Hematopoietic multipotent progenitor cell treated with erythropoietin and hydrocortisone succinate and interleukin-3 and kit ligand, for 17 days (in vitro differentiated cells): ENCODE measurements at places on chromosomes 1 and 21.

- peak; percentile 41 for DNase-seq
These were observed 1.7 kb downstream of the RLF start for GRCh38 chr1:40162753-40163441.

DNA sequence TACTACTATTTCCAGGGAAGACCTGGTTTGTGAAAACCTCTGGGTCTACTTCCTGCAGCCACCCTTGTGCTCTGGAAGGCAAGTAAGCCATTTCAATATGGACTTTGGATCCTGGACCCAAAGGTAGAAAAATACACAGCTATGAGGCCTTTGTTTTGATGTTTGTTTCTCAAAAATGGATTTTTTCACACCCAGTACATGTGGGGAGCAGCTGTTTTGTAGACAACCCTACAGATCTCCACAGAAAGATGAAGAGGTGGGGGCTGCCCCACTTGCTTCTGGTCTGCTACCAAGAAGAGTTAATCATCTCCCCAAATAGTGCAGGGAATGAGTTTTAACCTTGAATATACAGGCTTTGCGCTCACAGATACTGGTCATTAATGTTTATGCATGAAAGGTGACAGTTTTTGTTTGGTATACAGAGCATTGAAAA is 29.2 kb downstream of the ZNF281 start:
- DNase-seq = no peak

DNA sequence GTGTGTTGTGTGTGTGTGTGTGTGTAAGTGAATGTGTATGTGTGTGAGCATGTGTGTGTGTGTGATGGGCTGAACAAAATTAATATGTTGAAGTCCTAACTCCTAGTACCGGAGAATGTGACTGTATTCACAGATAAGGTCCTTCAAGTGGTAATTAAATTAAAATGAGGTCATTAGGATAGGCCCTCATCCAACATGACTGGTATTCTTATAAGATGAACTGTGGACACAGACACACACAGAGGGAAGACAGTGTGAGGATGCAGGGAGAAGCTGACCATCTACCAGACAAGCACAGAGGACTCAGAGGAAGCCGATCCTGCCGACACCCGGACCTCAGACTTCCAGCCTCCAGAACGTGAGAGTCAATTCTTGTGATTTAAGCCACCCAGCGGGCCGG is 91.2 kb upstream of the PGBD5 start:
- DNase-seq = no peak

DNA sequence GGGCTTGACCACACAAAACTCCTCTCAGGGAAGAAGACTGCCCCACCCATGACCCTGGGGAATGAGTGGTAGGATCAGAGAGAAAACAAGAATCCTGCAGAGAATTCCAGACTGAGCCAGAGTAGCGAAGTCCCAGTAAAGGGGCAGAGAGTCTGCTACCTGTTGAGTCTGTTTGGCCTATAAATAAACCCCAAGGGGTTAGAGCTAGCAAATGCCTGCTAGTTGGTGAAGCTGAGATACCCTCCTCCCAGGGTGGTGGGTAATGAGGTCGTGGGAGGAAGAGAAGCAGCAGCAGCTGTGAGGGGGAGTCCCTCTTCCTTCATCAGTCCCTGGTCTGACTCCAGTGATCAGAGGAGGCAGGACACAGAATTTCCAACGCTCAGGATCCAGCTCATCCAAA is 2.5 kb downstream of the TRAF3IP3 start:
- DNase-seq = no peak

DNA sequence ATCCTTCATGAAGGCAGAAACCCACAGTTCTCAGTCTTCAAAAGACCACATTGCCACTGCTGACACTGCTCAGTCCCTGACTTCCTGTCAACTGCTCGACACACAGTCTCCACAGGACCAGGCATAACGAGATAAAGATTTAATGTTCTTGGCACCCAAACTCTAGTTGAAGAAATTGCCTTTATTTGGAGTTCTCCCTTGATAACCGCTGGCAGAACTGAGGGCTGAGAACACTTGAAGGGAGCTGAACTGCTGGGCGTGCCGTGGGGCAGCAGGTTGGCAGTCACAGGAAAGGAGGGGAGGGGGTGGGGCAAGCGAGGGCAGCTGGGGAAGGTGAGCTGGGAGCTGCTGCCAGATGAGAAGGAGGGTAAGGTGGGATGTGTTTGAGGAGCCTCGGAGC is 15.9 kb downstream of the HENMT1 start:
- no peak for DNase-seq

DNA sequence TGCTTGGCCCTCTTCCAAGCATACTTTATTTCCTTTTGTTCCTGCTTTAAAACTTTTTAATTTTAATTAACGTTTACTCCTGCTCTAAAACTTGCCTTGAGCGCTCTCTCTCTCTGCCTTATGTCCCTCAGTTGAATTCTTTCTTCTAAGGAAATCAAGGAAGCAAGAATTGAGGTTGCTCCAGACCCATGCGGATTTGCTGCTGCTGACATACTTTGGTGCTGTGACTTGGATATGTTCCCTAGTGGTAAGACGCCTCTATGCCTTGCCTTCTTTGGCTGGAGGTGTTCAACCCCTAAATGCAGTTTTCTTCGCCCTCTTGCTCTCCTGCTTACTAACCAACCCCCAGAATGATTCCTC is 148.1 kb downstream of the ADSS2 start:
- no peak for DNase-seq

DNA sequence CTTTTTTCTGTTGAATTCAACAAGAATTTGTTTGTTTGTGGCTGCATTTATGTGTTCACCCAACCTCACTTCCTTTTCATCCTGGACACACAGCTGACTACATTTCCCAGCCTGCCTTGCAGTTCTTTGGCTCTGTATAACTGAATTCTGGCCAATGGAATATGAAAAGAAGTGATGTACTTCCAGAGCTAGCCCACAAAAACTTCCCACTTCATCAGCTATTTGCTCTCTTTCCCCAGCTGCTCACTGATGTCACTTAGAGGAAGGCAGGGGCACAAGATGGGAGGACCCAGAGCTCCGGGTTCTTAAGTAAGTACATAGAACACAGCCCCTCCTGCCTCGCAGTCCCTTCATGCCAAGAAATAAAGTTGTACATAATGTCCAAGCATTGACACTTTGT is 235.0 kb upstream of the FGGY start:
- no peak for DNase-seq

- no peak for DNase-seq
These were observed 63.8 kb downstream of the CD34 start for GRCh38 chr1:207847116-207847515.

DNA sequence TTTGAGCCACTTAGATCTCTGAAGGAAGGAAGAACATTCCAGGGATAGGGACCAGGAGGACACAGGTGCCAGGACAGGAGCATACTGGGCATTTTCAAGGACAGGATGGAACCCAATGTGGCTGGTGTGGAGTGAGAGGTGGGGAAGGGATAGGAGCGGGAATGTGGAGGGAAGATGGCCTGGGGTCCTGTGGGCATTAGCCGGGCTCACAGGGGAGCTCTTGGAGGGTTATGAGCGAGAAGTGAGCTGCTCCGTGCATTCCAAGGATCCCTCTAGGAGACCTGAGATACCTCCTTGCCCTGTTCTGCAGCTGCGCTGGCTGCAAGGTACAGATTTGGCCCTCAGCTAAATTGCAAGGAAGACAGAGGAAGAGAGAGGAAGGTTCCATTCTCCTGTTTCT is 87.5 kb downstream of the IER5 start:
- no peak for DNase-seq

GRCh38 chr21:35488946-35489345 is 439.8 kb upstream of the RUNX1 start:
- DNase-seq = no peak
